ENCODE measurements at places on chromosomes 4 and X.

GRCh38 chr4:161428180-161428965, 735.4 kb downstream of the FSTL5 start:
- DNase-seq = no peak

DNA sequence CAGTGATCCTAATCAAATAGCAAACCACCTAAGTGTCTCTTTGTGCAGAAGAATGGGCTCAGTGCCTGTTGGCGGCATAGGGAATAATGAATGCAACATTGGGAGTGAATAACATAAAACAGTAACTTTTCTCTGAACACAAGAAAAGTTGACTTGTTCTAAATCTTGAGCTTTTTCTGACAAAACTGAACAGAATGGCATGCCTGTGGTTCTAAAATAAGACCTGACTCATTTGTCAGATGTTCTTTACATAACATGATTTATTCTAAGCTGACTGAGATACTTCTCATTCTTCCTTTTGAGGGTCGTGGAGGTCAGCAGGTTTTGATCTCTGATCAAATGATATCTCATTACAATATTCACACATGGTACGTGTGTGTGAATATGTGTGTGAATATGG, 165.4 kb upstream of the WDR1 start:
- no peak for DNase-seq

- DNase-seq = no peak
Measured at GRCh38 chr4:111209706-111210105, 586.8 kb upstream of the PITX2 start.

- DNase-seq = no peak
Measured at GRCh38 chr4:124738994-124739393, 26.5 kb upstream of the ANKRD50 start.

DNA sequence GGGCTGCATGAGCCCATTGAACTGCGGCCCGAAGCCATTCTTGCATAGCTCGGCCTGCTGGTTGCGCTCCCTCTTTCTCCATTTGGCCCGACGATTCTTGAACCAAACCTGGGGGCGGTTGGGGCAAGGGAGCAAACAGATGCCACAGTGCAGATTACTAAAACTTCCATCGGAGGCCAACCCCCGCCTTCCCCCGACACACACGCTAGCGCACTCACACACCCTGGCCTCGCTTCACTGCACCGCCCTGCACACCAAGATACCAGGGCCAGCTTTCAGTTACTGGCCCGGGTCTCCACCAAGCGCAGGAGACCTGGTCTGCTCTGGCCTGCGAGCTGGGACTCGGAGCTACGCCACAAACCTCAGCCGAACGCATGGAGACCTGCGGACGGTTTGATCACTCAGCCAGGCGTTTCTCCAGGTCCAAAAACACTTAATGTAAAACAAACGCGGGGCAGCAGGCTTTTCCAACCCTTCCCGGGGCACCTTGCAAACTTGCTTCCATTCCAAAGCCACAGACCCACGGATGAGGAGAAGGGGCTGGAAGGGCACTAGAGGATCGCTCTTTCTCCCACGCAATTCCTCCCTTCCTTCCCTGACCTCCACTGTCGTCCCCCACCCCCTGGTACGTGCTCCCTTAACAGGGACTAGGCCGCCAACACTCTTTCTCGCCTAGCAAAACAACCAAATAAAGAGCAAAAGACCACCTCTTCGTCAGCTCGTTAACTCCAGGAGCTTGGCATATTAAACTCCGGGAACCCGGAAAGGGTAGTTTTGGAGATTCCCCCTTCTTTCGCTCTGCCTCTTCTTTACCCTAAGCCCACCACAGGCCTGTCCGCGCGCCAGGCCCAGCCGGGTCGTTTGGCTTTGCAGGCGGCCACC, 4.1 kb downstream of the PITX2 start:
- DNase-seq = no peak

DNA sequence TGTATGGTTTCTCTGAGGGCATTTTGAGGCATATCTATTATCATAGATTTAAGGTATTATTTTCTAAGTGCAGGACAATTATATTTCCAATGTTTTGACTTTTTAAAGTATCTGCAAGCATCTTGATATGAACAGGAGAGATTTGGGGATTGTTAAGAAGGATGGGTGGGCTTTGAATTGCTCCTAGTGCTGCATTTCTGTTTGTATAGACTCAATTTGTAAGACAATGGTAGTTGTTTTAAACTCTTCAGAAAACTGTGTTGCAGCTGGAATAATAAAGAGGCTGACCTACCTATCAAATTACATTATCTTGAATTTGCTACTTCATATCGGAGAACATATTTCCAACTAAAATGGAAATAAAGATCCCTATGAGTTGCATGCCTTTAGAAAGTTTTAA, 570.3 kb downstream of the ADGRL3 start:
- no peak for DNase-seq

- DNase-seq = peak; percentile 16
Measured at GRCh38 chr4:183594823-183595222, 64.2 kb downstream of the RWDD4 start.

- DNase-seq = no peak
Measured at GRCh38 chr4:6182376-6183280, 17.7 kb downstream of the JAKMIP1 start.

DNA sequence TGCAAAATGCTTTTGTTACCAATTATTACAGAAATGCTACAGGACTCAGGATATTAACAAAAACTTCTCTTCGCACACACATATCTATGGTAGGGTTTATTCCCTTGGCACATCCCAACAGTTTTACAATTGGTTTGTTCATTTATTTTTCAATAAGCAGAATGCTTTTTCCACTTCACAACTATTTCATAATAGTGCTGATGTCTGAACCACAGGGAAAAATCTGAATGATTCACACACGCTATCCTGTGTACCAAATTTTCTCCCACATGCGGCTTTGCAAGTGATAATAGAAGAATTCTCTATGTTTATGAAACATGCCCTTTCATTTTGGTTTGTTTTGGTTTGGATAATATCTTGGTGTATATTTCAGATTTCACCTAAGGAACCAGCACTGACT, 725.7 kb upstream of the TENM3 start:
- no peak for DNase-seq

DNA sequence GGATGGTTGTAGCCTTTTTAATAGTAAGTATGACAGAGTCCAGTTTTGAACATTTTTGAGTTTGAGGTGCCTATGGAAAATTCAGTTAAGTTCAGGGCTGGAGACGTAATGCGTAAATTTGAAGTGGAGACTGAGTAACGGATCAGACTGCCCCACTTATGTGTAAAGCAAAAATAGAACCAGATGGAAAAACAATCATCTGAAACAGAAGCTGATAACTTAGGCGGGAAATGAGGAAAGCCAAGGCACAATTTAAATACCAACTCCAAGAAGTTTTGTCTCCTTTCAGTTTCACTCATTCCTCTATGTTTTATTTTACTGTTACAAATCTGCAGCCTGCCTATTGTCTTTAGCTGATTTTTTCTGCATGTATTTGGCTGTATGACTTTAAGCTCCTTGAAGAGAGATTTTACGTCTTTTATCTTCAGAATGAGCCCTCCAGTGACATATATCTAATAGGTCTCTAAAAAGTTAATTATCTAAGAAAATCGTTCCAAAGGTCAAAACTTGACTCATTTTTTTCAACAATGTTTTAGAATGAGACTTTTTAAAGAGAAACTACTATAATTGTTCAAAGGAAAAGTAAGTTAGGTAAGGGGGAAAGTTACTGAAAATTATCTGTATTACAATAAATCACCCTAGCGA, 1.1 kb downstream of the SGCB start:
- DNase-seq = no peak

DNA sequence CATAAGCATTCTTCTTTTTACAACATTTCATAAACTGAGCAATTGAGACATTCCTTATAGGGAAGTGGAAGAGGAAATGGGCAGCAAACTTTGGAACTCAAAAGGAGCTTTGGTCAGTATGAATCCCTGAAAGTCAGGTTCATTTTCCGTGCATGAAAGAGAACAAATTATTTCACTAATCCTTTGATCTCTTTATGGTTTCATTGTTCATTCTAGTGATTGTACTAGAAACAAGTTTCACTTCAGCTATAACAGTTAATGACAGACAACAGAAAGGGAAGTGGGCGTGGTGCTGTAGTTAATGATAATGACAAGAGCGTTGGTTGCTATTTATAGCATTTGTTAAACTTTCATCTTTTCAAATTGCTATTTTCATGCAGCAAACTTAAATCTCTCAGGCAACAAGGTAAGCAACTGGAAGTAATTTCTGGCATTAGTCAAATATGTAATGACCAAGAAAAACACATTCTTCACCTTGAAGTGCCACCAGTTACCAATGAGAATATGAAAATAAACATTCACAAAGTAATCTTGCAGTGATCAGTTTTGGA, 98.4 kb downstream of the AREG start:
- DNase-seq = no peak

GRCh38 chr4:68461790-68462189, 14.5 kb downstream of the TMPRSS11E start:
- no peak for DNase-seq

GRCh38 chrX:150514462-150514861, 54.0 kb upstream of the MTM1 start:
- no peak for DNase-seq

DNA sequence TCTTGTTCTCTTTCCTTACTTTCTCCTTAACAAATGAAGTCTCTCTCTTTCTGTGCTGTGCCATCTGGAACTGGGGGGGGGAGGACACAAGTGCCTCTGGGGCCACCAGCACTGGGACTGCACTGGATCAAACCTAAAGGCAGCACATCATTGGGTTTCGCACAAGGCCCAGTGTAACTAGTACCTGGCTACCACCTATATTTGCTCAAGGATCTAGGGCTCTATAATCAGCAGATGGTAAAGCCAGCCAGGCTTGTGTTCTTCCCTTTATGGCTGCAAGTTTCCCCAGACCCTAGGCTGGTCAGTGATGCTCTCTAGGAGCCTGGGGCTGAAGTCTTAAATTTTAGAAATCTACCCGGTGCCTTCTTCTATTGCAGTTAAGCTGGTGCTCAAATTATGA, 40.1 kb downstream of the RTL3 start:
- DNase-seq = no peak

- DNase-seq = no peak
Measured at GRCh38 chrX:56787734-56788152, 58.7 kb downstream of the NBDY start.

DNA sequence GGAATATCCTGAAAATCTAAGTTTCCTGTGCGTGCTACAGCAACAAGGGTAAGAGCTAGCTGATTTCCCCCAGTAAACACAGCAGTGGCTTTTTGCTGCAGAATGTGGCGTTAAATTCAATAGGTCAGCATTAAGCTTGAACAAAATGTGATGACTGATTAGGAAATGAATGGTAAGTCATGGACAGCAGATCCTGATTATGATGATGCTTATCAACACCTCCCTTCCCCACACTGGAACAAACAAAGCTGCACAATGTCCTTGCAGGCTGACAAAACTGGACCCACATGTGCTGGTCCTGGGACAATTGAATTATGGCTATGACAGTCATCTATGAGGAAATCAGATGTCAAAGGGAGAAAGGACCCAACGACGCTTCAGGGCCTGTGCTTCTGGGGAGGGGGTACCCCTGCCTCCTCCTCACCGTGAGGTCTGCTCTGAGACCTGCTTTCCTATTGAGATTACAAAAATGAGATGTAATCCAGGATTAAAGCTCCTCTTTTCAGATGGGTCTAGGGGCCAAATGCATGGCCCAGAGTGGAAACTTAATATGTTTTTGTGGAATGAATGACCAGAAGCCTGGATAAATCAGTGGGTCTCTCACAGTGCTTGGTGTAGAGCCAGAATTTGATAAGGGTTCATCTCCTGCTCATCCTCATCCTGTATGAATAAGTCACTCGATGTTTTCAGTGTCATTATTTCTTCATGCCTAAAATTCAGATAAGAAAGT, 32.0 kb upstream of the BOD1L1 start:
- no peak for DNase-seq

DNA sequence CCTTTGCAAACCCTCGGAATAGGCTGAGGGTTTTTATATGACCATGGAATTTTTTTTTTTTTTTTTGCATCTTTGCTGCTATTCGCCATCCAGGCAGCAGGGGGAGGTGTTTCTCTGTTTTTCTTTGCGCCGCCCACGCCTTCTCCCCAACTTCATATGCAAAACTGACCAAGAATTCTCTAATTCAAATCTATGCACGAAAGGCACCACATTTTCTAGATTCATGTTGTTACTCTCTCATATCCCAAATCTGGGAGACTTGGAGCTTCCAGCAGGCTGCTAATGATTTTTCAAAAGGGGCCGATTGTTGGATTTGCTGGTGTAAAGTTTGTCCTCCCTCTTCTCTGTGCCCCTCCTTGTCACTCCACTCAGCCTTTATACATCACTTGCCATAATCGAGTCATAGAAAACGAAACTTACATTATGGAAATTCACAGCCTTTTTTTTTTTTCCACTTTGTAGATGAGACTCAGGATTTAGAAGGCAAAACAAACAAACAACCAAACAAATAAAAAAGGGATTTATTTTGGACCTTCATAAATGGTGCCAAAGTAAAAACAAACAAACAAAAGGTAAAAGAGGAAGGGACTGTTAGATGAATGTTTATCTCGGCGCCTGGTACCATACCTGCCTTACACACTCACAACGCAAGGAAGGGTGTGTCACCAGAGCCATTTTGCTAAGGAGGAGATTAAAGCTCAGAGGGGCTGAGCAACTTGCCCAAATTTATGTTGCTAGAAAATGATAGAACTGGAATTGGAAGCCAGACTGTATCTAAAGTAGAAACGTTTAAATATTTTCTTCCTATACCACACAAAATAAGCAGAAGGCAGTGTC, 29.3 kb upstream of the BOD1L1 start:
- no peak for DNase-seq

GRCh38 chrX:97065066-97065465, 181.4 kb downstream of the RPA4 start:
- no peak for DNase-seq

GRCh38 chr4:74971862-74972261, 38.9 kb downstream of the PARM1 start:
- DNase-seq = no peak

DNA sequence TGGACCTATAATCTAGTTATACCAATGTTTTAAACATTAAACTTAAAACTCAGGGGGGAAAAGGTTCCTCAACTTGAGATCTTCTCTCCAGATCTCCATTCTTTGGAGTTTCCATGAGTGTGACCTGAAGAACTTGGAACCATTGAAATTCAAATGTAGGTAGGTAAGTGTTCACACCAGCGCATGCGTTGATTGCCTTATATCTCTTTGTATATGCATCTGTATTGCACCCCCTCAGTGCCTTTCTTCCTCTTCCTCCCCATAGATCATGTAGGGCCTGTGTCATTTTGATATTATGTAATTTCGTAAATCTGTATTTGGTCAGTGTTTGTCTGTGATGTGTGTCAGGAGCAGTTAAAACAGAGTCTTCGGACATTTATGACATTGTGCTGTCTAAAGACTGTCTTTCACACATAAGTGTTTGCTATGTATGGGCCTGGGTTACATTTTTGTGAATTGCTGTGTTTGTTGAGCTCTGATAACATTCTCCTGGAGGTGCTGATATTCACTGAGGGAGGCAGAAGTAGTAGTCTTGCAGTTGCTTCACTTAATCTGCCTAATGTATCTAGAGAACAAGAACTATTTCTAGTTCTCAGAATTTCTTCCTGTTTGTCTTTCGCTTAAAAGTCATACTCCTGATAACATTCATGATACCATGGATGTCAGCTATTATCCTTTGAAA, 126.3 kb downstream of the RAP1GDS1 start:
- DNase-seq = no peak
